ENCODE measurements at places on chromosomes 1 and 21.

DNA sequence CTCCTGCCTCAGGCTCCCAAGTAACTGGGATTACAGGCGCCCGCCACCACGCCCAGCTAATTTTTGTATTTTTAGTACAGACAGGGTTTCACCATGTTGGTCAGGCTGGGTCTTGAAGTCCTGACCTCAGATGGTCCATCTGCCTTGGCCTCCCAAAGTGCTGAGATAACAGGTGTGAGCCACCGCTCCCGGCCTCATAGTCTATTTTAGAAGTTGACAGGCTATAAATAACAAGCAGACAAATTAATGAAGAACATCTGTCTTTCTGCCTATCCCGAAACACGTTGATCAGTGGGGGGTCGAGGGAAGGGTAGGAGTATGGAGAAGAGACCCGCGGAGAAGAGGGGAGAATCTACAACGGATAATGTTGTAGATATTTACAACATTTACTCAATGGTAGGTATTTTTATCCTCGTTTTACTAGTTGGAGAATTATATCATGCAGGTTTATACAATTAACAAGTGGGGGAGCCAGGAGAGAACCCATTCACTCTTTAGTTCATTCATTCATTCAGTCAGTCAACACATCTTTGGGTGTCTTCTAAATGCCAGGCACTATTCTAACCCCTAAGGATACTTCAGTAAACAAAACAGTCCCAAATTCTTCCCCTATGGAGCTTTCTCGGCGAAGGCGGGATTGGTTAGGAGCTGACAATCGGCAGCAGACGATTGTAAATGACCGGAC, 497 bp upstream of the IFNAR2 start:
- no peak for DNase-seq

DNA sequence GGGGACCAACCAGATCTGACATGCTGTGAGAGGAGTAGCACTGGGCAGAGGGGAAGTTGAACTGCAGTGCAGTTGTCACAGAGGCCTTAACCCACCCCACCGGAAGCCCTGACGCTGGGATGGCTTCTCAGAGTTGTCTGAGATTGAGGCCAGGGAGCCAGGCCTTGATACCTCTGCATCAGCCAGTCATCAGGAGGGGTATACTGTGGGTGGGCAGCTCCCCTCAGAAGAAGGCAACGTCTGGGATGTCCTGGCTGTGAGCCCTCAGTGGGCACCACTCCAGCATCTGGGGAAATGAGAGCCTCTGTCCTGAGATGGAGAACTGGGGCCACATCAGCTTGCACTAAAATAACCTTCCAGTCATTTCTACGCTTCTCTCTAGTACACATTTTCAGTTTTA, 47.9 kb upstream of the BCAR3 start:
- DNase-seq: no peak

DNA sequence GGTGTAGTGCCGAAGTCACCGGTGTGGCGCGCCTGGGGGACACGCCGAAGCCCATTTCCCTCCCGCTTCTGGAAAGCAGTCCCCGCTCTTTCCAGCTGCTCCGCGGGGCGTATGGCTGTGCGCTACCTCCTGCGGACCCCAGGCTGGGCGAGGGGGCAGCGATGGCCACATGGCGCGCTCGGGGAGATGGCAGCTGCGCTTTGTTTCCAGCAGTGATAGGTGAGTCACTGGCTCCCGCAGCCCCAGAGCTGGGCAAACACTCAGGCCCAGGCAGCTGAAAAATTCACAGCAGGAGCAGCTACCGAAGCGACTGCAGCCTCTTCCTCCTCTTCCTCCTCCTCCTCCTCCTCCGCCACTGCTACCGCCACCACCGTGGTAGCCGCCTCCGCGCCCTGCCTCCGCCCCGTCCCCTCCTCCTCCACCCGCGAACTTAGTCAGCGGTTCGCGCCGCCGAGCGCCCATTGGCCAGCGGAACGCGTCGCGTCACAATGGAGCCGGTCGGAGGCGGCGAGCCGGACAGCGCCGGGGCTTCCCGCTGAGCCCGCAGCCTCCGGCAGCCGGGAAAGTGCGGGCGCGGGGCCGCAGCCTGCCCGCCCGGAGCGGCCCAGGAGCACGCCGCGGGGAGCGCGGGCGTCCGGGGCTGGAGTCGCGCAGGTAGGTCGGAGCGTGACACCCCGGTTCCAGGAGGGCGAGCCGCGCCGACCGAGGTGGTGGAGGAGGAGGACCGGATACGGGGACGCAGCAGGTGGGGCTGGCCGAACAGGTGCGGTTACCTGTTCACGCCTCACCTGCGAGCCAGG, at the start of gene LRRC8B:
Gene LRRC8B, plus strand, starts transcription at position 461 of the 800 bp plus-strand sequence. CDS start 57,822 bp downstream, outside the sequence.
- DNase-seq: peak; percentile 15

DNA sequence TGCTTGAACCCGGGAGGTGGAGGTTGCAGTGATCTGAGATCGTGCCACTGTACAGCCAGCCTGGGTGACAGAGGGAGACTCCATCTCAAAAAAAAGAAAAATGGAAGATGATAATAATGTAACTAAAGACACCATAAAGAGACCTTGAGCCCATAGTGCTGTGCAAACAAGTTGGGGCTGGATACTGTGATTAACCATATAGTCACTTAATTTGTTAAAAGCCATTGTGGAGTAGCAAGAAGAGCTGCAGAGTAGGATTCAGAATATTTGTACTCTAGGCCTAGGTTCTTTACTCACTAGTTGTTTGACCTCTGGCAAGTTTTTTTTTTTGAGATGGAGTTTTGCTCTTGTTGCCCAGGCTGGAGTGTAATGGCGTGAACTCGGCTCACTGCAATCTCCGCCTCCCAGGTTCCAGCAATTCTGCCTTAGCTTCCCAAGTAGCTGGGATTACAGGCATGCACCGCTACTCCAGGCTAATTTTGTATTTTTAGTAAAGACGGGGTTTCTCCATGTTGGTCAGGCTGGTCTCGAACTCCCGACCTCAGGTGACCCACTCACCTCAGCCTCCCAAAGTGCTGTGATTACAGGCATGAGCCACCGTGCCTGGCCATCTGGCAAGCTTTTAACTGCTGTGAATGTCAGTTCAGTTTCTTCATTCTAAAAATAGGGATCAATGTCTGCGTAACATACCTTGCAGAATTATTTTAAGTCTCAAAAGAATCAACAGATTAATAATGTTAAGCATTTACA, 12.8 kb downstream of the CAP1 start:
- DNase-seq: no peak

GRCh38 chr21:23021481-23021880, 2023.3 kb downstream of the NCAM2 start:
- no peak for DNase-seq

DNA sequence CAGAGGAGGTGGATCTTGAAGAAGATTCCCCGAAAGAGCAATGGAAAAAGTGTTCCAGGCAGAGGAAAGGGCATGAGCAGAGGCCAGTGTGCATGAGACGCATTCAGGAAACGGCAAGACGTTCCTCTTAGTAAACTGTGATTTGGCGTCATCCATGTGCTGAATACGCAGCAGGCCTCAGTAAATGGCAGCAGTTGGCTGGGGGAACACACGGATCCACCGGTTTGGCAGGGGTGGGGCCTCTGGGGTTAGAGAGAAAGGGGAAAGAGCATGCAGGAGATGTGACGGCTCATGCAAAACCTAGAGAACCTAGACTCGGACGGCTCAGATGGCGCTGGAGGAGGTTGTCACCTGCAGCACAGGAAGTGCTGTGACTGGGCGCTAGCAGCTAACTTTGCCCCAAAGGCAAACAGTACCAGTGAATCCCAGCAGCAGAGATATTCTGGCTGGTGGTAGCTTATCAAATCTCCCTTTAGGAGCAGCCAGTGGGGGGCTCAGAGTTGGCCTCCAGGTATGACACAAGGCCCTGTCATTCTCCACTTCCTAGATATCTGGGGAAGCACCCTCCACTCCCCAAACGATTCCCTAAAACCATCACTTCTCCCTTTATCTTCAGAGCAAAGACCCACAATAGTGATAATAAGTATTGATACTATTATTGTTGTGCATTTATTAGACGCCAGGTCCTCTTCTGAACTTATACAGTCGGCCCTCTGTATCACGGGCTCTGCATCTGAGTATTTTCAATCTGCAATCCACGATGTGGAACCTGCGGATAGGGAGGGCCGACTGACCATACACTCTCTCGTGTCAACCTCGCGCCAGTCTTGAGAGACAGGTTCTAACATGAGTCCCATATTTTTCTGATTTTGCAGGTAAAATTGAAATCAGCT, 7.6 kb downstream of the LAPTM5 start:
- no peak for DNase-seq

GRCh38 chr1:40694353-40694874, 2.9 kb downstream of the NFYC start:
- DNase-seq: no peak

DNA sequence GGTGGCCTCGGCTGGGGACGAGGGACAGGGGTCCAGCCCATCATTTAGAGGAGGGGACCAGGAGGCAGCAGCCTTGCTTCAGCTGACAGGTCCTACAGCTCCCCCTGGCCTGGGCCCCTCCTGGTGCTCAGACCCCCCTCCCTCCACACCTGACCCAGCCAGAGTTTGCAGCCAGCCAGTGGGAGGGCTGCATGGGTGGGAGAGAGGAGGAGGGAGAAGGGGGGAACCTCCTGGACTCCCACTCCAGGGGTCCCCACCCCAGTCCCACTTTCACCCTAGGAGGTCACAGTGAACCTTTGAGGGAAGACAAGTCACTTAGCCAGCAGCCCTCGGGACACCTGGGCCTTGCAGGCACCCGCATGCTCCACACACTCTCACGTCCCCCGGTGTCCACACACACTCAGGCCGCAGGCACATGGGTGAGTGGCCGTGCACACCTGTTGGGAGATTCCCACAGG, 108.9 kb upstream of the ZBTB40 start:
- no peak for DNase-seq

GRCh38 chr21:34019402-34019801, 54.0 kb upstream of the MRPS6 start:
- DNase-seq: no peak

DNA sequence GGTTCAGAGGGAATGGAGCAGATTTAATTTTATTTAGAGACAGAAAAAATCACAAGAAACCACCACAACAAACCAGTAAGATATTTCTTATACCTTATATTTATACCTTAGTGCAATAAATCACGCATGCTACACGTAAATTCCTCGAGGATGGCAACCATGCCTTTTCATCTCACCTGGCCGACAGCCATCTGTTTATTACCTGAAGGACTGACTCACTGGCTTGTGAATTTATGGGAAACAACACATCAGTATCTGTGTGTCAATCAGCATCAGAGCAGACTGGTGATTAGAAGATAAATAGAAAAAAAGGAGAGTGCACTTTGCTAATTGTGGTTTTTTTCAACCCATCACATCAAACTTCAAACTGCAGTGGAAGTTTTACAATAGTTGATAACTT, 58.4 kb downstream of the S1PR1 start:
- DNase-seq: no peak

DNA sequence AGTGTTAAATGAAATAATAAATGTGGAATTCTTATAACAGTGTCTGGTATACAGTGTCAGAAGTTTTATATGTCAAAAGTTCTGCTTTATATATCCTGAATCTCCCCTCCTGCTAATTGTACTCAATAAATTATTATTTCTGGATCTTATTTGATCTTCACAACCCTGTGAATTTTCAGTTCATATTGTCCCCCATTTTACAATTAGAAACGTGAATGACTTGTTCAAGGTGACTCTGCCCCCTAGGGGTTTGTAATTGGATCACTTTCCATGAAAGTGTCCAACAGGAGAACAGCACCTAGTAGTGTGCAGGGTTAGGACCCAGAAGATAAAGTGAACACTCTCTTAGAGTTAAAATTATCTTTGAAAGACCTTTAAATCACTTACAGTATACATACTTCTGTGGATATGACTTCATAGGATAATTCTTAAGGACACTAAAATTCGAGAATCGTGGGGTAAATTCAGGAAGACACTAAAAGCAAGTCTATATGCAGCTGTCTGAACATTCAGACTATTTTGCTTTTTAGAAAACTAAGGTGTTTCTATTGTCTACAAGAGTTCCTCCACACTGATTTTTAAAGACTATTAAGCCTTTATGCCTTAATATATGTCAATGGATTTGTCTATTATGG, 4.5 kb upstream of the DDR2 start:
- DNase-seq: peak; percentile 18

DNA sequence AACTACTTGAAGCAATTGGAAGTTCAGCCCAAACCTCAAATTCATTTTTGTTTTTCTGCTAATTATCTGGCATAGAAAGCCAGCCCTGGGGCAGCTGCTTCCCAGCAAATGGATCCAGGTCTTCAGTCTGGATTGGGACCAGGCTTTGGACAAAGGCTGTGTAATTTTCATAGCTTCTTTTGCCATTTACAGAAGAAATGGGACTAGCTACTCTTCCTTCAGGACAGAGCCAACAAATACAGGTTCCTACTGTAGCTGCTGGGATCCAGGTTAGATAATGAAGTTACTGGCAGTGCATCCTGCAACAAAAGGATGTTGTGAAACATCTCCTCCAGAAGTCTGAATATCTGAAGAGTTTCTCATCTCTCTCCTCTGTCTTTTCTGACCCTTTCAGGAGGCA, 171.5 kb upstream of the CAMK1G start:
- no peak for DNase-seq

DNA sequence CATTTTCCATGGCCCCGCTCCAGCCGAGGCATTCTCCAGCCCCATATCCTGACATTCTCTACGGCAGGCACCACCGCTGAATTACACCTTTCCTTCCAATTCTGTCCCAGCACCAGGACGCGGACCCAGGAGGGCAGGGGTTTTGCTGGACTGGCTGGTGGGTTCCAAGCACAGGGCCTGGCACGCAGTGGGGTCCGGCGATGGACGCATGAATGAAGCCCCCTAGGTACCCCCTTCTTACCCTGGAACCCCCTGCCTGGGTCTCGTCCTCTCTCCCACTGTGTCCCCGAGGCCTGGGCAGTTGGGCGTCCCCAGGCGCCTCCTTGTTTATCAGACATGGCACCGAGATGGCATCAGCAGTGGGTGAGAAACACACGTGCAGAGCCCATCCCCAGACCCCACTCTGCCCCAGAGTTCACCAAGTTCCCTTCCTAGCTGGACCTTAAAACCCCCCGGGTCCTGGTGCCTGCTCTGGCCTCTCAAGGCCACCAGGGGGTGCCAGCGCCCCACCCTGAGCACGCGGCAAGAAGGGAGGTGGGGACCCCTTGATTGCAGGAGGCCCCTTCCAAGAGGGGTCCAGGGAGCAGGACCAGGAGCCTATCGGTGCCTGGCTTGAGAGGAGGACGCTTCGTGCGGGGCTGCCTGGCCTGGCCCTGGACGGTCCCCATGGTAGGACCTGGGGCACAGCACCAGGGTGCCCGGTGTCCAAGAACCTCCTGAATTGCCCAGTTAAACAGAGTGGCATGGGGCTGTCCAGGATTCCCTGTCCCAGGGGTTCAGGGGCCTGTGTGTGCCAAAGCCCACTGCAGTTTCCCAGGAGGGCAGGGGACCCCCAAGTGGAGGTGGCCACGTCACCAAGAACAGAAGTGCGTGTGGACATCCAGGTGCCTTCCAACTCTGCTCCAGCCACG, 46.1 kb downstream of the MEGF6 start:
- no peak for DNase-seq

GRCh38 chr1:217910203-217910602, 279.1 kb downstream of the SPATA17 start:
- DNase-seq: no peak
